Stimulated activated naive CD4-positive, alpha-beta T cell treated with Interleukin-2 at 50 U/mL for 16 hours (primary cell): ENCODE measurements at places on chromosomes 11 and 22.

DNA sequence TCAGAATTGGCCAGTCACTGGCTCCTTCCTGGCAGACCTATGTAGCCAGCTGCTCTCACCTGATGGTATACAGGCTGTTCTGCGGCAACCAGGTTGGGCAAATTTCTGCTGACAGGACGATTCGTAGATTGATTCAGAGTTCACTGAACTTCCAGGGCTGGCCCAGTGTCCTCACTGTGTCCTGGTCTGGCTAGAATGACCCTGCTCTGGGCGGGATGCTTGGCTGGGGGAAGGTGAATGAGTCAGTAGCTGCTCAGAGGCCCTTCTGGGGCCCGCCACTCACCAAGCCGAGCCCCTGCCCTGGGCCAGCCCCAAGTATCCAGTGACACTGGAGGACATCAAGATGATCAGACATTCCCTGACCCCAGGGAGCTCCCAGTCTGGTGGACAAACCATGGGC lies 62.9 kb upstream of the WNT11 start:
- DNase-seq = no peak

GRCh38 chr22:29813126-29813525 lies 24.9 kb downstream of the ASCC2 start:
- no peak for DNase-seq

DNA sequence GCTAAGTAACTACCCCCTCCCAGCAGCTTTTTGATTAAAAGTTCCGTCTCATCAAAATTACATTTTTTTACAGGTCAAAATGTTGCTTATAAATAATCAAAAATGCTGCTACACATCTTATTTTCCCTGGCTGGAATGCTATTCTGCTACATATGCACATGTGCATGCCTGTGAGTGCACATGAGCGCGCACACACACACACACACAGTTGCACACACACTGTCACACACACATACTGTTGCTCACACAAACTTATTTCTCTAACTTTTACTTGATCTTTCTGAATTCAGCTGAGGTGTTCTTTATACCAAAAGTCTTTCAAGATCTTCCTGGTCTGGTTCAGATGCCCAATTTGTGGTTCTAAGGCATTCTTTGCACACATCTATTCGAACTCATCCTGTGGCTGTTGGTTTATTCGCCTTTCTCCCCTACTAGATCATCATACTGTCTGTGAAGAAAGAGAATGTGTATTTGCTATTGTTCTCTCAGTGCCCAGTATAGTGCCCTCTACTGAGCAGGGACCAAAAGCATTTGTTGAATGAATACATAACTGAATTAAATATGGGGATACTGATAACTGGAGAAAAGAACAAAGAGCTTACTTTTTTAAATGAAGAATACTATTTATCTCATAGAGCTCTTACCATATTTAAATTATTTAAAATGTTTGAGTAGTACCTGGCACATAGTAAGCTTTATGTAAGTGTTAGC lies 68.1 kb upstream of the CCDC179 start:
- no peak for DNase-seq

- no peak for DNase-seq
Observed at GRCh38 chr11:2558861-2559526, 114.2 kb downstream of the KCNQ1 start.

GRCh38 chr11:116427903-116428637 lies 344.7 kb downstream of the BUD13 start:
- DNase-seq = no peak

GRCh38 chr22:49815641-49816091 lies 12.0 kb downstream of the BRD1 start:
- no peak for DNase-seq

DNA sequence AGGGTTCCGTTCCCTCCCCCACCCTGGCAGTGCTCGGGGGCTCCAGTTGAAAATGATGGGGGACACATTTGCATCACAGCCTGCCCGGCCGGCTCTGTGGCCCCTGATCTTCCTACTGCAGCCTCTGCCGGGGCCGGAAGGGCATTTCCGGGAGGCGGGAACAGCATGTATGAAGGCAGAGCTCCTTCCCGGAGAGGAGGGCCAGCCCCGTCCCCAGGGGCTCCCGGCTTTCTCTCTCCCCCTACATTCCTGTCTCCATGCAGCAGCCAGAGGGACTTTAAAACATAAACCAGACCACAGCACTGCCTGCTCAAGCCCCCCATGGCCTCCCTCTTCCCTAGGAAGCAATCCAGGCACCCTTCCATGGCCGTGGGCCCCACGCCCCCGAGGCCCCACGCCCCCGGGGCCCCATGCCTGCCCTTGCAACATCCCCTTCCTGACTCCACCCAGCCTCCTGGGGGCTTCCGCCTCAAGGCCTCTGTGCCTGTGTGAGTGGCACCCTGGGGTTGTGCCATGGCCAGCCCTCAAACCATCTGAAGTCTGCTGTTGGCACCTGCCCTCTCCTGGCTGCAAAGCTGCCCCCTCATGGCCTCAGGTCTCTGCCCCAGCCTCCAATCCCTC lies 73.1 kb downstream of the CDKN1C start:
- DNase-seq = no peak

DNA sequence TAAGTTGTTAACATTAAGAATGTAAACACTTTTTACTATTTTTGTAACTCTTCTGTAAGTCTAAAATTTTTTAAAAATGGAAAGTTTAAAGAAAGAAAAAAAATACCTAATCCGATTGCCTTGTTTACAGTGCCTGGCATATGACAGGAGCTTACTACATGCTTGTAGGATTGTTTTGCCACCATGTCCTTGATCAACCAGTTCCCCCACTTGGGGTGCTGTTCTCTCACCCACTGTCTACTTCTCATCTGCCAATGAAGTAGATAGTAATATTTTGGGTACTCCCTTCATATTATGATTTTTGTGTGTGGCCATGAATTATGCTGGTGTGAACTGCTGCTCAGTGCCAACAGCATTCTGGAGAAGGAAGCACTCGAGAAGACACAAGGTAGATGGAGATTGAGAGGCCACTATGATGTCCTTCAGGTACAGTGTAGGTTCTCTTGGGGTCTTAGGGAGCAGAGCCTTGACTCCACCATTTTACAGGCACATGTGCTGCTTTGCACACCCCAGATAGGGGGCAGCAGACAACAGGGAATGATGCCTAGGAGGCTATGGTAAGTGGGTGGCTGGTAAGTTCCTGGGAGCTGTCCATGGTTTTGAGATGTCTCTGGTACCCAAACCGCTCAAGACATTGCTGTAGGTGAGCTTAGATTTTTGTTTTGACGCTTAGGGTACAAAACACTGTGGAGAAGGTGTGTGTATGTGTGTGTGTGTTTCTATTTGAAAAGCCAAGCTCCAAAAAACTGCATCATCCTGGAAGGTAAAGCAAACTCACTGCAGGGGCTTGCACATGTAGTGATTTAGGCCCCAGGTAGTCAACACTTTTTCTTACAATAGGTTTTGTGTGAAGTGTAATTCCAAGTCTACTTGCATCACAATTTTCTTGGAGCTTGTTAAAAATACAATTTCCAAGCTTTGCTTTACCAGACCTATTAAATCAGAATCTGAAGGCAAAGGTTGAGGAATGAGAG lies 494.5 kb upstream of the LARGE1 start:
- DNase-seq = no peak

DNA sequence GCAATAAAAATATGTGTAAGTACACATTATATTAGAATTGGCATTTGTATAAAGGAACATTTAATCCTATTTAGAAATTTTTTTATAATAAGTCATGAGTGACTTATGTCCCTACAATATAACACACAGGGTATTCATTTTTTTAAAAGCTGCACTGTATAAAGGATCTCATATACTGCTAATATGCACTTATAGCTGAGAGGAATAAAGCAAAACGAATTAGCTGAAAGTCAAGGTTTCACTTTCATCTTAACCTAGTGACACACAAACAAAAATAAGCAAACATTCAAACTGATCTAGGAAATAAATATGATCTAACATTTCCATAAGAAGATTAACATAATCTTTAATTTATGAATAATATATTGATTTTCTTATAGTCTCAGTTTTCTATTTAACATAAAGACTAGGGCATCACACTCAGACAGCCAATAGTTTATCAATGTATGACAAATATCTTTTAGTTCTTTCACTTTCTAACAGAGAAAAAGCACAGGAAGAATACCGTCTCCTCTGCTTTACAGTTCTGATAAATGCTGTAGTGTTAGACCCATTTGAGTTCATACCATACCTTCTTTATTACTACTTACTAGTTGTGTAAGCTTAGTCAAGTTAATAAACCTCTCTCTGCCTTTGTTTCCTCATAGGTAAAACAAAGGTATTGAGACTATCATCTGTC lies 42.9 kb downstream of the DCDC1 start:
- DNase-seq = no peak
